Activated CD4-positive, CD25-positive, alpha-beta regulatory T cell (primary cell): ENCODE measurements at places on chromosomes 7 and 10.

- DNase-seq: no peak
Observed at GRCh38 chr7:26397796-26398426, 106.2 kb downstream of the SNX10 start.

DNA sequence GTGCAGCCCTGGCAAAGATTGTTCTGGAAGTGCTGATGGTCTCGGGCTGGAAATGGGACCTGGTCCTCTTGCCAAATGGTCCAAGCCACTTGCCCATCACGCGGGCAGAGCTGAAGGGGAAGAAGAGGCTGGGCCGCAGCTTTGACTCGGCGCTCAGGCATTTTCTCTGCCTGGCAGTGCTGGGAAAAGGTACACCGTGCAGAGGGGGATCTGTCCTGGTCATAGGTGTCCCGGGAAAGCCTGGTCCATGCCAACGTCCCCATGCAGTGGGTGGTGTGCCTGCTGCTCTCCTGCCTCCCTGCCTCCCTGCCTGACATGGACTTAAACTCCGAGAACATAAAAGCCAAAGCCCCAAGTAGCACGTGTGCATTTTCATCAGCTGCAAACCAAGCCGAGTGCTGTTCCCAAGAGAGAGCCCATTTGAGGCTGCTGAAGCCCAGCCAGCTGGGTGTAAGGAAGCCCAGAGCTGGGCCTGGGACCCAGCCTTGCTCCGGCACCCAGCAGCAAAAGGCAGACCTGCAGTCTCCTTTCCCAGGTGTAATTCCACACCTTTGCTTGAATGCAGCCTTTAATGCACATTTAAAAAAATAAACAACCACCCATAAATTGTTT lies 72.7 kb downstream of the TCERG1L start:
- DNase-seq: no peak

- no peak for DNase-seq
Observed at GRCh38 chr7:101557421-101557820, 71.7 kb downstream of the MYL10 start.

GRCh38 chr7:87154569-87154968 lies 2.3 kb downstream of the DMTF1 start:
- no peak for DNase-seq

GRCh38 chr10:46235705-46236545 lies 50.9 kb upstream of the ANTXRL start:
- DNase-seq: no peak

DNA sequence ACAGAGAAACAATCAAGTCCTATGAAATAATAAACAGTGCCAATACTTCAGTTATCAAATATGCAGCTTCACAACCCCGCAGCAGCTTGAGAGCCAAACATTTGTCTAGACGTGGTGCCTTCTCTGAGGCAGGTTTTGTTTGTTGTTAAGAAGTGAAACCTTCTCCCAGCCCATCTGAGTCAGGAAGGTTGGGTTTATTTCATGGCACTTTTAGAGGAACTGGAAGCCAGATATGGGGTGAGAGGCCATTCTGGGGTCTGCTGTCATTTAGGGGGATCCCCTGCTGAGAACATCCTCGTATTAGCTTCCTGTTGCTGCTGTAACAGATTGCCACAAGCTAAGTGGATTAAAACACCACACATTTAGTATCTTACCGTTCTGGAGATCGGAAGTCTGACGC lies 113.6 kb downstream of the GRK5 start:
- no peak for DNase-seq

- DNase-seq: no peak
Observed at GRCh38 chr7:33685981-33686683, 219.2 kb upstream of the BMPER start.

DNA sequence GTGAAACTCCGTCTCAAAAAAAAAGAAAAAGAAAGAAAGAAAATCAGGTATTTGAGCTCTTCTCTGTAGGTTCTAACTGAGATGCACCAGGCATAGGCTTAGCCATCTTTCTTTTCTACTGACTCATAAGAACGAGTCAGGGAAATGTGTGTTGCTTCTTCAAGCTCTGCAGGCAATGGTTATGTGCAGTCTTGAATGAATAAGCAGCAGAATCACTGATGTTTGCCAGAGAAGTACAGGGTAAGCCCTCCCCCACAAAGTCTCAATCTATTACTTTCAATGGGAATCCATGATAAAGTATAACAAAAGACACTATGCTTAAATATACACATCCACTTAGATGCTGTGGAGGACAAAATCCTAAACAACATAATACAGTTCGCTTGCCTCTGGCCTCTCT lies 239.2 kb downstream of the PARD3 start:
- DNase-seq: no peak

GRCh38 chr10:6669269-6669859 lies 89.3 kb upstream of the PRKCQ start:
- DNase-seq: no peak

GRCh38 chr7:4256286-4256685 lies 425.8 kb upstream of the FOXK1 start:
- DNase-seq: no peak

- no peak for DNase-seq
Observed at GRCh38 chr7:33640741-33641140, 264.6 kb upstream of the BMPER start.

- no peak for DNase-seq
Observed at GRCh38 chr7:117036836-117037235, 83.5 kb downstream of the ST7 start.

GRCh38 chr7:24730018-24730369 lies 27.3 kb downstream of the GSDME start:
- DNase-seq: no peak

DNA sequence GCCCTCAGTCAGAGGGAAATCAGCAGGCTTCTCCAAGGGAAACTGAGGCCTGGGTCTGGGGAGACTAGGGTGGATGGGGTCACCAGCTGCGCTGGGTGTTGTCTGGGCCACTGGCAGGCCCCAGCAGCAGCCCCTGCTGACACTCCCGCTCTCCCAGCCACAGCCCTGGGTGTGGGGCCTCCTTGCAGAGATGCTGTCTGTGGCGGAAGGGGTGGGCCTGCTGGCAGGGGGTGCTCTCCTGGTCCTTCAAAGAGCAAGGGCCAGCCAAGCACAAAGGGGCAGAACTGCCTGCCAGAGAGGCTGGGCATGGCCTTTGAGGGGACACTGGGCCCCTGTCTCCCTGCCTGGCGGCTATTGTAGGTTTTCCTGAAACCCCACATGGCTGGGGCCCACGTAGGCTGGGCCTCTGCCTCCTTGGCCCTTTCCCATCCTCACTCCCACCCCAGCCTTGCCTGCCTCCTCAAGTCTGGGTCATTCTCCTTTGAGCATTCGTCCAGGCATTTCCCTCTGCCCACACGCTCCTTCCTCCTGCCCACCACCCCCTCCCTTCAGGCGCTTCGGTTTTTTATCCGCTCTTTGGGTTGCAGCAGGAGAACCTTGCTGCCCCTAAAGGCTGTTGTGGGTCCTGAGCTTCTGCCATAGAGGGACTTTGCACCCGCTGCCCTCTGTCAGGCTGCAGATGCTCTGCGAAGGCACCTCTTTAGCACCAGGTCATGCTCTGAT lies 9.1 kb downstream of the COL13A1 start:
- no peak for DNase-seq

GRCh38 chr7:85708221-85708620 lies 521.4 kb upstream of the SEMA3D start:
- DNase-seq: no peak

- DNase-seq: no peak
Observed at GRCh38 chr10:122255509-122256301, 15.4 kb upstream of the BTBD16 start.

- no peak for DNase-seq
Observed at GRCh38 chr7:22787951-22788350, 34.7 kb downstream of the TOMM7 start.

DNA sequence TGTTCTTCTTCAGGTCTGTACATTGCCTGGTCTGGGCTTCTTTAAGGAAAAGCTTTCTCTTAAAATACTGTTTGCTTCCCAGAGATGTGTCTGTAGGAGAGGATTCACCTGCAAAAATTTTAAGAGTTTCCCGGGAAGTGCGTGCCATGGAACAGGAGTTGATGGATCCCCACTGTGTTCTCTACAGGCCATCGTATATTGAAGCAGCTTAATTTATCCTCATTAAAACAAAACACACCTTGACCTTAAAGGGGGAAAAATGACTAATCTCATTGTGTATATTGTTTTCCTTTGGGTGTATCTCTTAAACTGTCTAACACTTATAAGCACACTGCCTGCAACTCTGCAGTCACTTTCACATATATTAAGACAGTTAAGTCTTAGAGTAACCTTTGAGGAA lies 111.4 kb downstream of the ST7 start:
- DNase-seq: no peak

GRCh38 chr7:151691449-151691848 lies 171.8 kb upstream of the RHEB start:
- DNase-seq: no peak

DNA sequence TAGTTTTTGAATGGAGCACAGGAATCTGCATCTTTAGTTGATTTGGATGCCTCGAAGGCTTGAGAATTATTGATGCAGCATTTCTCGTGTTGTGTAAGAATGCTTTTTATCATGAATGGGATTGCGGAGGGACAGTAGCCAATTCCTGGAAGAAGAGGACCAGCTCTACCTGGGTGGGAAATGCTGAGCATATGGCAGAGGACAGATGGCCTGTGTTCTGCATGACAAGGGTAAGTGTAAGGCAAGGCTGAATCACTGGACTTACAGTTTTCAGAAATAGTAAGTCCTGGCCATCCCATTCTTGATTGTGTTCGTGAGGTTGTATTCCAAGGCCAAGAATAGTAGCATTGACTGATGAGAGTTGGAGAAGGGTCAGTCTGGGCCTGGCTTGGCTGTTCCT lies 15.9 kb downstream of the RP9 start:
- no peak for DNase-seq

DNA sequence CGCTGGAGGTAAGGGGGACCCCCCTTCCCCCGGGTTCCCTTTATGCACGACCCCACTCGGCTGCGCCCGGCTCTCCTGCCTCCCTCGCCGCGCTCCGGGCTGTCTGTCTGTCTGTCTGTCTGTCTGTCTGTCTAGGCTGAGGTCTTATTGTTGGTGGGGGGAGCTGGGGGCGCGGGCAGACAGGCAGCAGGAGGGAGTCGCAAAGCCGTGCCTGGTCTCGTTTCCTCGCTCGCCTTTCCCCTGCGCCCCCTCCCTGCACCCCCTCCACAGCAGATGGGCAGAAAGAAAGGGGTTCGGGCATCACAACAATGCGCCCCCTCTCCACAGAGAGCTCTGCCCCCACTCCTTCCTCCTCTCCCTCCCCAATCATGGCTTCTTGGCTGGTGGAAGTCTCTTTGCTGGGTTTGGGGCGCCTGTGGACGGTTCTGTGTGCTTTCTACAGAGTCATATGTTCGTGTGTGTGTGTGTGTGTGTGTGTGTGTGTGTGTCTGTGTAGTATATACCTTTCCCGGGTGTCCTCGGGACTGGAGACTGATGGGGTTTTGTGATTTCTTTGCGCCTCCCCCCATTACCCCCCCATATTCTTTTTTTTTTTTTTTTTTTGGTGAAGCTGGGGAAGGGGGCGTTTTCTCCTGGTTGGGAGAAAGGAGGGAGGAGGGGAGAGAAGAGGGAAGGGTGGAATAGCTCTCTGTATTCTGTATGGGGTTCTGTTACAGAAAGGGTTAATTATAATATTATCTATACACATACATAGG lies 1.9 kb downstream of the AUTS2 start:
- no peak for DNase-seq

GRCh38 chr10:130038611-130039109 lies 72.0 kb downstream of the C10orf143 start:
- no peak for DNase-seq

- DNase-seq: no peak
Observed at GRCh38 chr10:58384095-58384494, 1.1 kb upstream of the TFAM start.

DNA sequence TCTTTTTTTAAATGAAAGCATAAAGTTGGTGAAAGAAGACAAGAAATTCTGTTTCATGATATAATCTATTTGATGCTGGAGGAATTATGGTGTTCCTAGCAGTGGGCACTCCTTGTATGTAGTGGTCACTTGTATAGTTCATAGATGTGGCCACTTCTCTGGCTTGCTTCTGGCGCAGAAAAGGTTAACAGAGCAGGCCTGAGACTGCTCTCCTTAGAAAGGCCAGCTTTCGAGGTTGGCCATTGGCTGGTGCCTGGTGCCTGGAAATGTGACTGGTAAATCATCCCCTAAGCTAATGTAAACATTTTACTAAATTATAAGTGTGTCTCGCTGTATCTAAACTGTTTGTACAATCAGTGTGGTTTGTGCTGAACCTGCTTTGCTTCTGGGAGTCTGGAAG lies 276.1 kb downstream of the PHTF2 start:
- DNase-seq: no peak

DNA sequence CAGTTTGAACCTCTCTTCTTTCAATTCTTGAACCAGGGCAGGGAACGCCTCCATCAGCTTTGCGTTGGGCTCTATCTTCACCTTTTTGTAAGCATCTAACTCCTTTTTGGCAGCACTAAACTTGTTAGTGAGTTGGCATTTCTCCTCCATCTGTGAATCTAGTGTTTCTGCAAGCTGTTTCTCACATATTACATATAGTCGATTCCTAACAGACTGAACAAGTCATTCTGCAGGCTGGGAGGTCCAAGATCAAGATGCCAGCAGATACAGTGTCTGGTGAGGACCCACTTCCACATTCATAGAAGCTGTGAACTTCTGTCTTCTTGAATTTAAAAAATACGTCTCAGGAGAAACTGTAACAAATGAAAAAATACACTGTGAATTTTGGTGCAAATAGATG lies 539.7 kb downstream of the ANKRD7 start:
- DNase-seq: no peak

- no peak for DNase-seq
Observed at GRCh38 chr10:126640401-126640800, 30.1 kb downstream of the C10orf90 start.

GRCh38 chr7:158403013-158403821 lies 184.4 kb downstream of the PTPRN2 start:
- DNase-seq: no peak

DNA sequence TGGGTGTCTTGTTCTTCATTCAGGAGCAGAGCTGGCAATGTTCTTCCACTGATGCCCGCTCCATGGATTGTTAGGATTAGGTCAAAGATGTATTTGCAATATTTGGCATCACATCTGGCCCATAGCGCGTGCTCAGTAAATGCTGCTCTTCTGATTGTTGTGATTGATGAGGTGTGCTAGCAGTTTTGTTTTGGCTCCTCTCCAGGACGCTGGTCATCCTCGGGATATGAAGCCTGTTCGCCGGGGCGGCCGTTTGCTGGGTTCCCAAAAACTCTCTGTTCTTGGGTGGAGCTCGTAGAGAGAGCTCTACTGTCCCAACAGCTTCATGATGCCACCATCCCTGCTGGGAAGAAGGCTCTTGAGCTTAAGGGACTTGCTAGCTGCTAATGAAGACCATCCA lies 96.9 kb downstream of the XRCC2 start:
- DNase-seq: no peak
